ENCODE measurements at places on chromosomes 6 and 20.

DNA sequence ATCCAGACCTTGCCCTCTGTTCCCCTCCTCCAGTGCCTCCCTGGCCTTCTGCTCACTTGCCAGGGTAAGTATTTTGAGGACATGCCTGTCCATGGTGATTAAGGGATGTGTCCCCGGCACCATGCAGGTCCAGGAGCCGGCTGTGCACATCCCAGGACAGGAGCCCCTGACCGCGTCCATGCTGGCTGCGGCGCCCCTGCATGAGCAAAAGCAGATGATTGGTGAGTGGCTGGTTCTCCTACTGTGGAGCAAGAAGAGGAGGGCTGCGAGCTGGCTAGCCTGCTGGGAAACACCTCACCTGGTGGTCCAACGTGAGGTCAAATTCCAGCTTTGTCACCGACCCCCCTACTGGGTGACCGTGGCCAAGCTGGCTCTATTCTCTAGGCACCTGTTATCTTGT lies 23.7 kb downstream of the TOMM34 start:
- no peak for DNase-seq

DNA sequence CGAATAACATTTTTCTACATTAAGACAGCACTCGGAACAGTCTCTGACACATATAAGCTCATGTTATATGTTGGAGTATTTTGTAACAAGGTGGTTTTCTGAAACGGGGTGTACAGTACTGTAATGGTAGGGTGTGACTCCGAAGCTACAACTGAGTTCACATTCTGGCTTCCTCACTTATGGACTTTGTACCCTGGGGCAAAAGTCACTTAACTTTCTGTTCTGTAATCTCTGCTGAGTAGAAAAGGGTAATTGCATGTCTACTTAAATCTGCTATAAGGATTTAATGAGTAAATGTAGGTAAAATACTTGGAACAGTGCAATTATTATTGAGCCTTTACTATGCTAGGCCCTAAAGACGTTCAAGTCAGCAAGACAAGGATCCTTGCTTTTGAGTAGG lies 4.7 kb upstream of the LTV1 start:
- no peak for DNase-seq

GRCh38 chr20:34382174-34382573 lies 19.1 kb downstream of the ITCH start:
- no peak for DNase-seq

DNA sequence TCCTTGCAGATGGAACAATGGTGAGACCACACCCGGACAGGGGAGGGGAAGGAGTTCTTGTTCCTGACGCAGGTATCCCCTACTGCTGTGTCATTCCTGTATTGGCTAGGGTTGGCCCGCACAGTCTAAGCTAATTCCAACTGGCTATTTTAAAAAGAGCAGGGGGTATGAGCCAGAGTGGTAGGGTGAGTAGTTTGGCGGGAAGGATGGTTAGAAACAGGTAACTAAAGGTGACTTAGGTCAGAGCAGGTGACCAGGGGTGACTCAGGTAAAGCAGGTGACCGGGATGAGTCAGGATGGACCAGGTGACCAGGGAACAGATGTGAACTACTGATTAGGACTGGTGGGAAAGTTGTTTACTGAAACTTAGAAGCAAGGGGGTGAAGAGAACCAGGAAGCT lies 58.0 kb downstream of the ZNF292 start:
- no peak for DNase-seq

- DNase-seq: no peak
Measured at GRCh38 chr20:62536871-62537401, 61.1 kb upstream of the GATA5 start.

DNA sequence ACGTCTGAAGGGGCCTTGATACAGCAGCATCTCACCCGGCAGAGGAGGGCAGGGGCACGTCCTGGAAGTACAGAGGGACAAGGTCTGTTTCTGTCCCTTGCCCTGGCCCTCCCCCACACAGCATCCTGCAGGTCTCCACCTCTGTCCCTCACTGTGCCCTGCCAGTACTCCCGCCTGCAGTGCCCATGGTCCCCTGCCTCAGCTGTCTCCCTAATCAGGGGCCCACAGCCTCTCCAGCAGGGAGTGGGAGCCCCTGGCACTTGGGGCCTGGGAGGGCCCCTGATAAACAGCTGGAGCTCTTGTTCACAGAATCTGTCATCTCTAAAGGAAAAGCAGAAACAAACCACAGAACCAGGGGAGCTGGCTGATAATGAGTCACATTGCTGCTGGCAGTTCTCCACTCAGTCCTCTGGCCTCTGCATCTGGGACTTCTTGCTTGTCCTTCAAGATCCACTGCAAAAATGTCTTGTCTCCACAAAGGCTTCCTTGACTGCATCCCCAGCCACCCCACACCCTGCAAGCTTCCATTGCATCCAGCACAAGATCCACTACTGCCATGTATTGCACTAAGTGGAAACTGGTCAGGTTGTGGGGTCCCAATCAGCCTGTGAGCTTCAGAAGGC lies 33.2 kb upstream of the TAF8 start:
- peak; percentile 27 for DNase-seq

DNA sequence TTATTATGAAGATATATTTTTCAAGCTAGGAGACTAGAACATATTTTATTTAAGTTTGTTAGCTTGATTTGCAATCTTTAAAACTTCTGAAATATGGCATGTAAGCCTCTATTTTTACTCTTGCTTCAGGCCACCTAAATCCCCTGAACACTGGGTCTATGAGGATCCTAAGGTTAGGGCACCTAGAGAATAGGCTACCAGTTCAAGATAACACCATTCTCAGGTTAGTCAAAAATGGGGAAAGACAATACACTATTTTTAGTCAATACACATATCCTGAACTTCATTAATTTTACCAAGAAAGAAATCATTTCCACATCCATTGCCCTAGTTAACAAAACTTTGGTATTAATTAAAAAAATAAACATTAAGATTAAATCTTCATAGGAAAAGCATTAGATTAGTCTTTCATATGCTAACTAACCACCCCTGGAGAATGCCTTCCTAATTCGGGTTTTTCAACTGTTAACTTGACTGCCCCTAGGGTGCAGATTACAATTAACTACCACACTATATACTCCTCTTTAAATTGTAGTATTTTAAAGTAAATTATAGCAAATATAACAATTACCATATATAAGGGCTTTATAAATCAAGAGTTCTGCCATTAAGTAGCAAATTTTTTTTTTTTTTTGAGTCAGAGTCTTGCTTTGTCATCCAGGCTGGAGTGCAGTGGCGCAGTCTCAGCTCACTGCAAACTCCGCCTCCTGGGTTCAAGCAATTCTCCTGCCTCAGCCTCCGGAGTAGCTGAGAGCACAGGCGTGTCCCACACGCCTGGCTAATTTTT lies 6.7 kb upstream of the HSF2 start:
- DNase-seq: no peak

DNA sequence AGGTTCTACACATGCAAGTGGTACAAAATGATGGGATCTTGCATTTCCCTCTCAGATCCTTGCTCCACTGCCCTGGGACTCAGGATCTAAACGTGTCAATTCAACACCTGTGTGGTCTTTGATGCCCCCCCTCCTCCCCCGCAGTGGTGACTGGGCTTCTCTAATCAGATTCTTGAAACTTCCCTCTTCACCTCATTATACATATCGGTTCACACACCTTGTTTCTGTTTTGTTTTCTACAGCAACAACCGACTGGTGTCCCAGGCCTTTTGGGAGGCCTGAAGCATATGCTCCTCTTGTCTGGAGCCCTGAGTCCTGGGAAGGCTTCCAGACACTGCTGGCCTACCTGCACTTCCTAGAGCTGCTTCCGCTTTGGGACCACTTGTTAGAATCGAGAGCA lies 20.0 kb downstream of the SAMD3 start:
- no peak for DNase-seq

- no peak for DNase-seq
Measured at GRCh38 chr20:7411075-7411474, 529.2 kb downstream of the HAO1 start.

DNA sequence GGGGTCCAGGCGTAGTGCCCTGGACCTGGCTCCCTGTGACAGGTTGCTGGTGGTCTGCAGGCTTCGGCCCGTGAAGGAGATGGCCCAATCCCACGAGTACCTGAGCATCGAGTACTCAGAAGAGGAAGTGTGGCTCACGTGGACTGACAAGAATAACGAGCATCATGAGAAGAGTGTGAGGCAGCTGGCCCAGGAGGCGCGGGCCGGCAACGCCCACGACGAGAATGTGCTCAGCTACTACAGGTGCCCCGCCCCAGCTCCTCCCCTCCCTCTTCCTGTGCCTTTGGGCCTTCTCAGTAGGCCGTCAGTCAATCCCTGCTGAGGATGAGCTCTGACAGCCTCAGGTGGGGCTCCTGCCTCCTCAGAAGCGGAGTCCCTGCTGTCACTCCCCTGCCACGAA lies 42.6 kb downstream of the UQCC2 start:
- peak; percentile 48 for DNase-seq
